NCI-H2107 (cell line): ENCODE measurements at places on chromosomes 16 and 17.

DNA sequence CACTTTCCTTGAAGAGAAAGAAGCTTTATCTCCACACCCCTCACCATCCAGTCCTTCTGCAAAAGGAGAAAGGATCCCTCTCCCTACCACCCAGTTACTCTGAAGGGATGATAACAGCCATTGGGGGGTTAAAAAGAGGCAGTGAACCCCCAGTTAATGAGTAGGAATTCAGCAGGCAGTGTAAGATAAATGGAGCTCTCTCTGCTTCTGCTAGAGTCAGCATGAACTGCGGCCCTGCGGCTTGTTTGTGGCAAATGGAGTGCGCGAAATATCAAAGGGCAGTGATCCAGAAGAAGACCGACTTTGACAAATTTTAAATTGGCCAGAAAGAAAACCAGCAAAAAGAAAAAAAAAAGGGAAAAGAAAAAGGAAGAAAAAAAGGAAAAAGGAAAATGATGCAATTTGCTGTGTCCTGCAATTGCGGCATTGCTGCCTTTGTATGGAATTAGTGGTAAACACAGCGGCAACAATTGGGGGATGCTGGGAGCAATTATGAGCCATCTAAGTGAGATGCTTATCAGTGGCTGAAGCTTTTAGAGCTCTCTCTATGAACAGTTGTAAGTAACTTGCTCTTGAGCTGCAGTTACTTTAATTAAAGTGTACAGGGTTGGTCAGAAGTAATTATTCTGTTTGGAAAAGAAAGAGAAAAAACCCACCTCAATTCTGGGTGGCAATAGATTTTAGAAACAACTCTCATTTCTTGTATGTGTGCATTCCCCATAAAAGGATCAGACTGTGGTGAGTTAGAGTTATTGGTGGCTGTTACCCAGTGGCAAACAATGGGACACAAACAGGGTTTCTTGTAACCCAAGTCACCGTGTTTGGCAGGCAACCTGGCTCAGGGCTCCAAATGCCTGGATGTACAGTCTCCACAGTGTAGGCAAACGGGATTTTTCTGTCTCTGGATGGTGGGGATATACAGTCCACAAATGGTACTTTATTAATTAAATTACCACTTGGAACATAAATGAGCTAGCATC is 161.3 kb downstream of the AATF start:
- DNase-seq, result no peak

DNA sequence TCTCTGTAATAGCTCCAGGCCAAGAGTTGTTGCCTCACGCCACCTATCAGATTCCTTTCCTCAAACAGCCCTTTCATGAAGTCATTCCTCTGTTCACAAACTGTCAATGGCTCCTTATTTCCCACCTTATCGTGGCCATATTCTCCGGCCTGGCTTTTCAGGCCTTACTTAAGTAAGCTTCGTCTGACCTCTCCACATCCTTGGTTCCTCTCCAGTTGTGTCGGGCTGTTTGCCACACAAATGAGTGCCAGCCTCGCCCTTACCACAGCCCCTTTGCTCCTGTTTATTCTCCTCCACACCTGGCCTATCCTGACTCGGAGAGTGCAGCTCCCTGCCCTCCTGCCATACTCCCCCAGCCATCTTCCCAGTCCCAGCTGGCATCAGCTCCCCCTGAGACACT is 2.0 kb downstream of the TP53I13 start:
- no peak for DNase-seq

DNA sequence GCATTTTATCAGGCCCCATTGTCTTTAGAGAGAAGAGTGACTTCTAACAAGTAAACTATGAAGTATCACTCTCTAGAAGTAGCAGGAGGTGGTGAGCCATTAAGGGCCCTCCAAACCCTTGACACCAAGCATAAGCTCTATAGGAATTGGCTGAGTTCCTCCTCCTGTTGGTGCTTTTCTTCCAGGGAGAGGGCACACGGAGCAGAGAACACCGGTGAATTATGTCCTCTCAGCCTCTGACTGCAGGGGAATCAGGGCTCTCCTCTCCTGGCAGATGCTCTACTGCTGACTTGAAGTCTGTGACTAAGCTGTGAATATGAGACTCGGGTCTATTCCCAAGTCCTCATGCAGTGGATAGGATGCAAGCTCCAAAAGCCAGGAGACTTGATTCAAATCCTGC is 32.3 kb downstream of the CHD9 start:
- no peak for DNase-seq

DNA sequence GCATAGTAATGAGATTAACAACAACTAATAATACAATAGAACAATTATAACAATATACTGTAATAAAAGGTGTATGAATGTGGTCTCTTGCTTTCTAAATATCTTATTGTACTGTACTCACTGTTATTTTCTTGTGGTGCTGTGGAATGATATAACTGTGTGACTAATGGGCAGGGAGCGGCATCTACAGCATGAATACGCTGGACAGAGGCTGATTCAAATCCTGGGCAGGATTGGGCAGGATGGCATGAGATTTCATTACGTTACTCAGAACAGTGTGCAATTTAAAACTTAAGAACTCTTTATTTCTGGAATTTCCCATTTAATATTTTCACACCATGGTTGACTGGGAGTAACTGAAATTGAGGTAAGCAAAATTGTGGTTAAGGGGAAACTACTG is 1239.8 kb upstream of the GOT2 start:
- no peak for DNase-seq

DNA sequence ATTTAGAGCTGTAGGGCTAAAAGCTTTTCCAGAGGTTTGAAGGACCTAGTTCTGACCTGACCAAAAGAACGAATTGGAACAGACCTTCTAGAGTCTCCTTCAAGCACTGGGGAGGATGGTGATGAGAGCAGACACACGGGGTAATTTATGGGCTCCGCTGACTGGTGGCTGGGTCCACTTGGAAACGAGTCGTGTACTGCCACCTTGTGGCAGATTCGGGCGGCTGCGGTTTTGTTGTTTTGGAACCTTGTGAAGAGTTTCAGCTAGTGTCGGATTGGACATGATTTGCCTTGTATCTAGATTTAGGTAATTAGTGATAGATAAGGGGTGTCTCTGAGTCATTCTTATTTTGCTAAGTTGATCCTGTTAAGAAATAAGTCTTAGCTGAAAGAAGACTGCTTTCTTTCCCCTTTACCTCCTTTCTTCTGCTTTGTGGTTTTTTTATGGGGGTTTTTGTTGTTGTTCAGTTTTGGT is 98.9 kb downstream of the AATF start:
- DNase-seq, result peak; percentile 73

GRCh38 chr17:74737299-74738050 is 419 bp downstream of the RAB37 start:
- no peak for DNase-seq

- DNase-seq, result no peak
These were observed 39.6 kb downstream of the CDRT15 start for GRCh38 chr17:14197057-14197456.
